ENCODE measurements at places on chromosomes 7 and 10. TPM values are rescaled to one million over a fixed set of nuclear protein-coding genes. Genes with fewer than 3 reads are reported as not detected.

The PPP1R17 gene
- not detected for total RNA-seq

The NEUROD6 gene
- not detected for total RNA-seq

The CPVL gene
- total RNA-seq, result 7.1 TPM

The MALRD1 gene
- total RNA-seq, result 2.4 TPM

DNA sequence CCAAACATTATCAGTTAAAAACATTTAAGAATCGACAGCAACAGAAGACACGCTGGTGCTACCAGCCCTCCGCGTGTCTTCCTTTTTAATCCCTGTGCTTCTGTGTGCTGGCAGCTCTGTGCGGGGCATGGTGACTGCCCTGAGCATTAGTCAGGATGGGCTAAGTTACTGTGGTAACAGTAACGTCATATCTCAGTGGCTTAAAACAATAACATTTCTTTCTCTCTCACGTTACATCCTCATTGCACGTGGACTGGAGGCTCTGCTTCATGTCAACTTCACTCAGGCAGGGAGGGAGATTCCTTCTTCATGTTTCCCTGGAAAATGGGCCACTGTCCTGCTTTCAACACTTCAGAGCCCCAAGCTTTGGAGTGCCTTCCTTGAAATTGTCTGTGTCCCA lies 378.5 kb downstream of the CCSER2 start:
- DNase-seq, result no peak
- no peaks in the 10 kb centered on the region for H3K36me3 ChIP-seq
- H3K27me3 ChIP-seq, result no peaks in the 10 kb centered on the region
- no peak overlapping the region for H3K4me3 ChIP-seq
- no peaks in the 10 kb centered on the region for H3K4me1 ChIP-seq

DNA sequence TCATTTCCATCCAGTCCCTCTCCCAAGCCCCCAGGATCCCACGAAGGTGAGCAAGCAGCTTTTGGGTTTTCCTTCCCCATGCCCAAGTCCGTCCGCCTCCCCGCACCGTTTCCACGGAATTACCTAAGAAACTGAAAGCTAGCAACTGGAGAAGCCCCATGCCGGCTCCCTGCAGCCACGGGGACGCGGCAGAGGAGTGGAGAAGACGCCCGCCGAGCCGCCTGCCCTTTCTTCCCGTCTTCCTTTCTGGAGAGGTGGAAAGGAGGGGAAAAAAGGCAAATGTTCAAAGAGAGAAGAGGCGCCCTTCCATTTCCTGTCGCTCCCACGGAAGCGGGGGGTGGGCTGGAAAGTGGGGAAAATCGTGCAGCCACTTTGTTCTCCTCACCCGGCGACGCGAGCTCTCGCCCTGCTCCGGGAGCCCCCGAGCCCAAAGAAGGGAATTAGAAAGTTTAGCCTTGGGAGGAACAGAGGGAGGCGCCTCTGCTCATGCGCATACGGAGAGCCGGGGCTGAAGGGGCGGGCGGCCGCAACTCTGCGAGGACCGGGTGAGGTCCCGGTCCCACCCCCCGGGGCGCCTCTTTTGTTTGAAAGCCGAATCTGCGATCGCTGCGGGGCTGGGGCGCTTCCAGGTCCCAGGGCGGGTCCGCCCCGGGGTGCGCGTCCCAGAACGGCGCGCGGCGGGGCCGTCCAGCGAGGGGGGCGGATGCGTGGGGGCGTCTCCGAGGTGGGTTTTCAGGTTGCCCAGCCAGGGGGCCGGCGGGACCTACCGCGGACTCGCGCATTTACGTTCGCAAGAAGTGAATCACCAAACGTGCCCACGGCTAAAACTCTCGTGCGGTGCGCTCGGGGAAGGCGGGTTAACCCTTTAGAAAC lies at the start of gene LAMB1:
LAMB1 (minus strand) TSS at position 436 of the 873 bp plus-strand sequence; CDS start at position 160, 276 bp downstream.
- H3K27ac ChIP-seq, result peak within 1 kb of the TSS; percentile 85
- DNase-seq, result peak; percentile 80
- H3K27me3 ChIP-seq, result peaks cover 14% of the 10 kb centered on the region
- H3K4me1 ChIP-seq, result peaks cover 38% of the 10 kb centered on the region
- peak within 1 kb of the TSS; percentile 77 for H3K4me3 ChIP-seq
- no peaks in the 10 kb centered on the region for H3K36me3 ChIP-seq

DNA sequence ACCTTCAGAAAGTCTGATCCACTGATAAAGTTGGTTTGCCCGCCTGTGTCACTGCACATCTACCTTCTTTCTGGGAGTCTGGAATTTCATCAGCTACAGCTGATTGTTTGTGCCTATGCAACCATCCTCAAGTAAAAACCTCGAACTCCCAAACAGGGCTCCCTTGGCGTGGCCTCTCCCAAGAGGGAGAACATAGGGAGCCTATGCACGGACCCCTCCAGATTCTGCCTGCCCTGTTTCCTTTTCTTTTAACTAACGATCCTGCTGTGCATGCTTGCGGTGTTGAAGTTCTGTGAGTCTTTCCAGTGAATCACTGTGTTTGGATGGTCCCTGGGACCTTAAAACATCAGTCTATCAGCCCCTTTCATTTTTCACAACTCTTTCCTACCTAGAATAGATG lies 226.9 kb upstream of the SEMA3D start:
- DNase-seq, result no peak
- H3K36me3 ChIP-seq, result no peaks in the 10 kb centered on the region
- H3K27ac ChIP-seq, result no peak overlapping the region
- no peaks in the 10 kb centered on the region for H3K27me3 ChIP-seq
- H3K4me1 ChIP-seq, result no peaks in the 10 kb centered on the region

DNA sequence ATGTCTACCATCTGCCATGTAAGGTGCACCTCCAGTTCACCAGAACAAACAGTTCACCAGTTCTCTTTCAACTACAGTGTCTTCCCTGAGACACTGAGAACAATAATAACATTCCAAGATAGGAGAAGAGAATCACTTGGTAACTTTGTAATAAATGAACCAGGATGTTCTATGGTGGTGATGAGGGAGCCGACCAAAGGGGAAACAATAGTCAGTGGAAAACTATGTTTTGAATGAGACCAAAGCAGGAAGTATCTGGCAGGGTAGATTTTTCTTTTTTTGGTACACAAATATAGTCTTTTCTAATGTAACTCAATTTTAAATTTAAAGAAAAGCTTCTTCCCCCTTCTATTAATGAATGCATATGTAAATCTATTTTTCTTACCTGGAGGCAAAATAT lies 20.0 kb downstream of the HYAL4 start:
- no peaks in the 10 kb centered on the region for H3K36me3 ChIP-seq
- H3K27me3 ChIP-seq, result no peaks in the 10 kb centered on the region
- H3K4me1 ChIP-seq, result peaks cover 5% of the 10 kb centered on the region
- peak overlapping the region; percentile 82 for H3K27ac ChIP-seq

GRCh38 chr10:62618576-62619412 lies 185.7 kb upstream of the ADO start:
- DNase-seq, result peak; percentile 33
- H3K4me3 ChIP-seq, result no peak overlapping the region
- peak overlapping the region; percentile 25 for H3K27ac ChIP-seq
- no peaks in the 10 kb centered on the region for H3K4me1 ChIP-seq

DNA sequence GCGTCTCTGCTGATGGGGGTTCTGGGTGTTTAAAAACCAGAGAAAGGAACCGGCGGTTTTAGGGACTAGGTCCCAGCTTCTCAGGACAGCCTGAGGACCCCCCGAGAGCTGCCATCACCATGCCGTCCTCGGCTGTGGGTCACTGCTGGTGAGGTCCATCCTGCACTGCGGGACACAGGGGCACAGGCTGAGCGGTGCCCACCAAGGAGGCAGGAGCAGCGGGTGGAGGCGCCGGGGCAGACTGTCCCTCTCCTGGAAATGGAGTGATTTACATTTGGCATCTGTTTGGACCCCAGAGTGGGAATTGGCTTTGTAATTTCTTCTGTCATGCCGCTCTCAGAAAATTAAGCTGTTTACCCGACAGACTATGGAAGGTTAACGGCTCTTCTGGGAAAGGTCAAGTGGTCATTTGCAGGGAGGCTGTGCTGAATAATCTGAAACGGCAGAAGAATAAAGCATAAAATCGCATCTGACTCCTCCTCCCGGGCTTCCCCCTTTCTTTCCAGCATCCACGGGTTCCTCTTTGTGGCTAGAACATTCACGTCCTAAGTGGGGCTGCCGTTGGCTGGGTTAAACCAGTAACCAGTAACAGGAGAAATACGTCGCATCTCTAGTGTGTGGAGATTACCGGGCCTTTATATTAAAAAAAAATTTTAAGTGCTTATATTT lies 31.7 kb downstream of the LHPP start:
- no peak overlapping the region for H3K27ac ChIP-seq
- H3K4me3 ChIP-seq, result no peak overlapping the region
- no peak for DNase-seq
- H3K36me3 ChIP-seq, result no peaks in the 10 kb centered on the region
- H3K27me3 ChIP-seq, result no peaks in the 10 kb centered on the region

- no peak overlapping the region for H3K4me3 ChIP-seq
- DNase-seq, result no peak
- no peaks in the 10 kb centered on the region for H3K27me3 ChIP-seq
- peak overlapping the region; percentile 84 for H3K27ac ChIP-seq
- peaks cover 22% of the 10 kb centered on the region for H3K4me1 ChIP-seq
Measured at GRCh38 chr10:31604096-31604495, 285.1 kb downstream of the ZEB1 start.

GRCh38 chr7:133054162-133054840 lies 27.6 kb downstream of the CHCHD3 start:
- no peak for DNase-seq
- no peak overlapping the region for H3K27ac ChIP-seq
- no peak overlapping the region for H3K4me3 ChIP-seq
- H3K27me3 ChIP-seq, result no peaks in the 10 kb centered on the region
- no peaks in the 10 kb centered on the region for H3K36me3 ChIP-seq
- H3K4me1 ChIP-seq, result peaks cover 8% of the 10 kb centered on the region

- peaks cover 16% of the 10 kb centered on the region for H3K4me1 ChIP-seq
- peak; percentile 43 for DNase-seq
- peak within 1 kb of the TSS; percentile 60 for H3K27ac ChIP-seq
- H3K4me3 ChIP-seq, result peak within 1 kb of the TSS; percentile 53
- peaks cover 50% of the 10 kb centered on the region for H3K27me3 ChIP-seq
Measured at GRCh38 chr10:43076876-43077420, at the start of gene RET. Gene RET (plus strand): TSS chr10:43077069. CDS start chr10:43077259, 190 bp downstream.

DNA sequence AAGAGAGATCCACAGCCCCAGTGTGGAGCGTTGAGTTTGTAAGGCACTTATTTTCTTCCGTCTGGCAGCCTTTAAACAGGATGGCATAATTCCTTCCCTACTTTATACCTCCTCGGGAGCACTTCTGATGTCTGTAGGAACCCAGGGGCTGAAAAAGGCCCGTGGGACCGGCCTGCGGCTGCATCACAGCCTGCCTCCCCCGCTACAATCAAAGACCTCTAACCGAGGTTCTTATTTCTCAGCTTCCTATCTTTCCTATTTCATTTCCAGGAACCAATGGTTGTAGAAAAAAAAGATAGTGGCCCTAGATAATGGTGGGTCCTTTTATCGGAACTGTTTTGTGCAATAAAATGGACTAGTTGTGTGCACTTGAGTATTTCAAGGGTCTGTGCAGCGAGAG lies 4.1 kb upstream of the CTBP2 start:
- H3K4me1 ChIP-seq, result peaks cover 9% of the 10 kb centered on the region
- no peaks in the 10 kb centered on the region for H3K36me3 ChIP-seq
- no peak overlapping the region for H3K27ac ChIP-seq

- H3K4me3 ChIP-seq, result no peak overlapping the region
- H3K36me3 ChIP-seq, result no peaks in the 10 kb centered on the region
- no peak for DNase-seq
Measured at GRCh38 chr7:29723599-29723998, 82.7 kb upstream of the WIPF3 start.

- peak overlapping the region; percentile 44 for H3K27ac ChIP-seq
- H3K4me3 ChIP-seq, result no peak overlapping the region
- H3K36me3 ChIP-seq, result peaks cover 19% of the 10 kb centered on the region
- no peaks in the 10 kb centered on the region for H3K27me3 ChIP-seq
- peaks cover 15% of the 10 kb centered on the region for H3K4me1 ChIP-seq
Measured at GRCh38 chr10:75229971-75230370, 5.8 kb downstream of the COMTD1 start.

DNA sequence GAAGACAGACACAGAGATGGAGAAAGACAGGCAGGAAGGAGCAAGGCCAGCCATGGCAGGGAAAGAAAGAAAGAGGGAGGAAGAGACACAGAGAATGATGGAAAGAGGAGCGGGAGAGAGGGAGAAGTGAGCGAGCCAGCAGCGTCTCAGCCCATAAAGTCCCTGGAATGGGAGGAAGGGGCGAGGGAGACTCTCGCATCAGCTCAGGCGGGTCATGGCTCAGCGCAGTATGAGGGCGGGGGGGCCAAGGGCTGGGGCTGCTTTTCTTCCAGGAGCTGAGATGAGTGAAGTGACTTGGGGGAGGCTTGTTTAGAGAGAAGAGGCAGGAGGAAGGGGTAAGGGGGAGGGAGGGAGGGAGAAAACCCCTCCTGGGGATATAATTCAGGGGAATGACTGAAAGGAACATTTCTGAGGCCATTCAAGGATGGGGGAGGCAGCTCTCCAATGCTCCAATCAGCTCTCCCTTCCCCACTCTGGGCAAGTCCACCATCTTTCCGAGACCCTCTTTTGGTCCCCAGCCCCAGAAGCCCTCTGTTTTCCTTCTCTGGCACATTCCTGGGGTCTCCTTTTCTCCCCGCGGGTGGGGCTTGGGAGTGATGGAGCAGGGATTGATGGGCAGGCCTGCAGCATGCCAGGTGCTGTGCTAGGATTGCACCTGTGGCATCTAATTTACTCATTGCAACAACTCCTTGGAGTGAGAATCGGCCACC lies 87.9 kb downstream of the HIF1AN start:
- H3K4me3 ChIP-seq, result no peak overlapping the region
- H3K27me3 ChIP-seq, result peaks cover 99% of the 10 kb centered on the region
- H3K27ac ChIP-seq, result no peak overlapping the region
- no peaks in the 10 kb centered on the region for H3K36me3 ChIP-seq

DNA sequence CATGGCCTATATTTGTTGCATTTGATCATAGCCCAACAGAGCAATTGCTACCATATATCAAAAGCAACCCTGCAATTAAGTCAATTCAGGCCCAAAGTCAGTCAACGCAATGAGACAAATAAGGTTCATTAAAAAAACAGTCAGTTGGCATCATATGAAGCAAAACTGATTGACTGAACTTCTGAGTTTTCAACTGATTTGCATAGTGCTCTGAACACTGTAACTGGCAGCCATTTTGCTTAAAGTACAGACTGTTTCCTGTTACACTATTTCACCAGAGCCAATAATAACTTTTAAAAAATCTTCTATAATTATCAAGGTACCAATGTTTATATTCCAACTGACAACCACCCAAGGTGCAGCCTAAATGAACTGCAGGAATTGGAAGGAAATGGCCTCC lies 68.4 kb upstream of the RAPGEF5 start:
- no peak overlapping the region for H3K4me3 ChIP-seq
- H3K4me1 ChIP-seq, result no peaks in the 10 kb centered on the region
- no peak overlapping the region for H3K27ac ChIP-seq
- H3K27me3 ChIP-seq, result no peaks in the 10 kb centered on the region

DNA sequence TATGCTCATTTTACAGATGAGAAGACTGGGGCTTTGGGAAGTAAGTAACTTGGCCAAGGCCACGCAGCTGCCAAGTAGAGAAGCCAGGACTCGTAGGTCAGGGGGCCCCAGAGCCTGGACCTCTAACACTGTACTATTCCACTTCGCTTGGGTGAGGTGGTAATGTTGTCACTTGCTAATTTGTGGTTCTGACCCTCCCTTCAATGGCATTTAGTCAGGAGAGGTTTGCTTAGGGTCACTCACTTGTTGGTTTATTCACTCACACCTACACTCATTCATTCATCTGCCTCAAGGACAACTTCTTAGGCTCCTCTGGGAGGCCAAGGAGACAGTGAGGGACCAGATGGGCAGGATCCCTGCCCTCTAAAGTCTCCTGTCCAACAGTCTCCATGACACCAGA lies 21.3 kb downstream of the BTBD16 start:
- no peak overlapping the region for H3K27ac ChIP-seq
- H3K4me1 ChIP-seq, result no peaks in the 10 kb centered on the region
- H3K4me3 ChIP-seq, result no peak overlapping the region
- H3K27me3 ChIP-seq, result no peaks in the 10 kb centered on the region
- no peaks in the 10 kb centered on the region for H3K36me3 ChIP-seq
- no peak for DNase-seq

GRCh38 chr10:6780008-6780677 lies 200.1 kb upstream of the PRKCQ start:
- no peaks in the 10 kb centered on the region for H3K36me3 ChIP-seq
- H3K4me1 ChIP-seq, result no peaks in the 10 kb centered on the region

Measured in transverse colon (tissue), 4 donors.